ENCODE measurements at places on chromosomes 2 and 18.

DNA sequence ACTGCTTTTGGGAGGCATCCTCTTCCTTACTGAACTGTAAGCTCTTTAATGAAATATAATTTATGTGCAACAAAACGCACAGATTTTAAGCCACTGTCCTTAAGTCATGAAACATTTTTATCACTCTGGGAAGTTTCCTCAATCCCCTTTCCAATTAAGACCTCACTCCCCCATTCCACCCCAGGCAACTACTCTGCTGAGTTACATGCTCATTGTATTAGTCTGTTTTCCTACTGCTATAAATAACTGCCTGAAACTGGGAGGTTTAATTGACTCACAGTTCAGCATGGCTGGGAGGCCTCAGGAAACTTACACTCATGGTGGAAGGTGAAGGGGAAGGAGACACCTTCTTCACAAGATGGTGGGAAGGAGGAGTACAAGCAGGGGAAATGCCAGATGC lies 46.5 kb upstream of the KCNE4 start:
- DNase-seq, result no peak

GRCh38 chr18:37564711-37565100 lies 892 bp downstream of the CELF4 start:
- DNase-seq, result peak; percentile 41

- no peak for DNase-seq
Measured at GRCh38 chr2:3914241-3914640, 210.9 kb downstream of the DCDC2C start.

- no peak for DNase-seq
Measured at GRCh38 chr2:41446266-41446665, 601.6 kb upstream of the PKDCC start.

- DNase-seq, result peak; percentile 93
Measured at GRCh38 chr18:77062518-77063003, 70.0 kb downstream of the MBP start.

- DNase-seq, result no peak
Measured at GRCh38 chr2:86256300-86256699, 57.0 kb downstream of the MRPL35 start.

GRCh38 chr2:73993778-73994177 lies 9.1 kb downstream of the TET3 start:
- DNase-seq, result no peak

DNA sequence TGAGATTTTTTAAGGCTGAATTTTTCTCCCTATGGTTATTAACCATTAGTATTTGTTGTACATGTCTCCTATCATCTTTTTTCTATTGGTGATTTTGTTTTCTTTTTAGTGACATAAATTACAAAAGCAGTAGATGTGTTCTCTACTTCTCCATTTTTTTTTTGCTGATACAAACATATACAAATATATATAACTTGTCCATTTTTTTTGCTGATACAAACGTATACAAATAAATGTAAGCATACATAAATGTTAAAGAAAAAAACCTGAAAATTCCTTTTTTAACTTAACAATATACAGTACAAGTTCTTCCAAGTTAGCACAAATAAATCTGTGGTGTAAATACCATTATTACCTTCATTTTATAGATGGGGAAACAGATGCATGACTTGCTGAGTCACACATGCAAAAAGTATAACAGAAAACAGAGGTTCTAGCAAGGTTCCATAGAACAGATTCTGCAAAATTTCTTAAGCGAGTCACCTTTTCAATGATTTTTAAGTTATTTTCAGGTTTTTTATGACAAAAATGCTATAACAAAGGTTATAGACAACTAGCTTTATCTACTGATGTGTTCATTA lies 2.1 kb downstream of the MSGN1 start:
- DNase-seq, result no peak

GRCh38 chr2:191318037-191318728 lies 73.0 kb downstream of the MYO1B start:
- DNase-seq, result no peak

DNA sequence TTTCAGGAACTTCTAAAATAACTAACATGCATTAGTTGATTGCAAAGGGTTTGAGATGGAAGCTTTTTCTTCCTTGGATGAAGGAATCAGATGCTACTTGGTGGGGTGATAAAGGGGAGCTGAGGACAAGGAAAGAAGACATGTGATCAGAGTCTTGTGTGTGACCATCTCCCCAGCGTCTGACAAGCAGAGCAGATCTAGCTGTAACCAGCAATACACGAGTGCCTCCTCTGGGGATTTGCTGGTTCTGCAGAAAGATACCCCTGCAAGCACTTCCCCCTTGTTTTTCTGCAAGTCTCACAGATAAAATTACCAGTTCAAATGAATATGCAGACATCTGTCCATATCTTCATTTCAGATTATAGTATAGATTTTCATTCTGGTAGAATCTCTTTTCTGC lies 2.7 kb downstream of the CDH7 start:
- DNase-seq, result peak; percentile 64

GRCh38 chr2:64090264-64090663 lies 54.0 kb downstream of the PELI1 start:
- DNase-seq, result no peak

- DNase-seq, result no peak
Measured at GRCh38 chr2:183543222-183543621, 419.0 kb downstream of the NUP35 start.

DNA sequence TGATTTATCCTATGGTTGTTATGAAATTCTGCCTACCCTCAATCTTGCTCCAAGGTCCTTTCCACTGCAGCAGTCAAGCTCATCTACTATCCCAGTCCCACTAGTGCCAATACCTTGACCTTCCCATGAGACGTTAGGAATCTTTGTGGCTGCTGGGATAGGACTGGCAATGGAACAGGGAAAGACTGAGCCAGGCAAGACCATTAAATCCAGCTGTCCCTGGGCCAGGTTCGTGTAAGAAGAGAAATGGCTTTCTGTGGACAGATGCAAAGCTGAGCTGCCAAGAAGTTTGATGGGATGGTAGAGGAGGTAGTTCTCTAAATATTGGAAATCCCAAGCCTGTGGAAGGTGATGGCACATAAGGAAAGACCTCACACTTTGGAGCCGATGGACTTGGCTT lies 50.1 kb upstream of the TMEM17 start:
- no peak for DNase-seq

Measured in RPMI8226 (cell line).